Stimulated activated CD4-positive, alpha-beta T cell treated with anti-CD3 and anti-CD28 coated beads, Interleukin-4, amount 100 ng/mL, for 4 hours (primary cell): ENCODE measurements at places on chromosomes 2 and 18.

DNA sequence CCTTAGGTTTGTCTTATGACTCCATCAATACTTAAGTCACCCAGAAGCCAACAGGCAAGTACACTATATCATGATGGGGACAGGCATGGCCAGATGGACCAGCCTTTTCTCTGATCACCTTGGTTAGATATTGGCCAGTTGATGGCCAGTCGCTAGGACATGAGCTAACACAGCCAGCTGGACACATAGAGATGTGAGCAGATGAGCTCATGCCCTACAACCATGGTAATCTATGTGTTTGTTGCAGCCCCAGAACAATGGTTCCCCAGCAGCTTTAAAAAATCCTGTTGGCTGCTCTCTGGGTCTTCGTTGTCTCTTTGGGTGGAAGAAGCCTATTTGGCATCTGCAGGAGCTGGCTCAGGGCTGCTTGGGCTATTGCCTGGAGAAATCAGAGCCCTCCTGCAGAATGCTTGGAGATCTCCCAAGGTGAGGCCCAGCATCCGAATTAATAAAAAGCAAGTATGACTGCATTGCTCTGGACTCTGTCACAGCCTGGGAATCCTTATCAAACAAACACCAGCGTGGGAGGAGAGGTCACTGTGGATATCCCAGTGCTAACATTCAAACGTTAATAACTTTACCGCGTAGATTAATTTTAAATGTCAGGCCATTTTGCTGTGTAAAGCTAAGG lies 62.3 kb upstream of the KLHL29 start:
- DNase-seq, result no peak

DNA sequence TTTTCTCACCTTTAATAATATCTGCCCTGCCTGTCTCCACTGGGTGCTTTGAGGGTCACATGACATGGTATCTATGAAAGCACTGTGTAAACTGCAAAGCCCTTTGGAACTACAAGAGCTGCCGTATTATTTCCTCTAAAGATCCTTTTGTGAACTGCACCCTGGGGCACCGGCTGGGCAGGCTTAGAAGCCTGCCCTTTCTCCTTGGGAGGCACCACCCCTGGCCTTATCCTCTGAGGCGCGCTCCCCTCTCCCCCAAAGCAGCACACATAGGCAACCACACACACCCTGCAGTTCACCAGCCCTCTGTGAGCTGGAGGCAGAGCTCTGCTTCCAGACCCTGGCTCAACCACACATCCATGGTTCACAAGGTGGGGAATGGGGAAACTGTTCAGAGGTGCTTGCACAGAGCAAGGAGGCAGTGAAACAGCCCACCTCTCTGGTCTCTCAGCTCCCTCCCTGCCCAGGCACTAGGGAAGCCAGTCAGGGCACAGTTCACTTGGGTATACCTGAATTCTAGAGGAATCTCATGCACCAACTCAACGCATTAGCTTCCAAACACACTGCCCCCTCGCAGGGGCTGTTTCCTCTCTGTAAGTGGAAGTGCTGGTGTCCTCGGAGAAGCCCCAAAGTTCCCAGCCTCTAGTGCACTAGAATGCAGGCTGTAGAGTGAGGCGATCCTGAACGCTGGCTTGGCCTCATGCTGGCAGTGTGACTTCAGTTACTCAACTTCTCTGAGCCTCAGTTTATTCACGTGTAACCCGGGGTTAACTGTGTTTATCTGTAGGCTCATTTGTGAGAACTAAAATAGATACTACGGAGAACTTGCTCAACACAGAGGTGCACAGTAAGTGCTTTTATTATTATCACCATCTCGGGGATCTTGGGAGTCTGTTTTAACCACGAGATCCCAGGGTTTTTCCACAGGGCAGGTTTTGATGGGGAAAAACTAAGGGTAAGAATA lies 11.0 kb downstream of the SIGLEC15 start:
- DNase-seq, result no peak

DNA sequence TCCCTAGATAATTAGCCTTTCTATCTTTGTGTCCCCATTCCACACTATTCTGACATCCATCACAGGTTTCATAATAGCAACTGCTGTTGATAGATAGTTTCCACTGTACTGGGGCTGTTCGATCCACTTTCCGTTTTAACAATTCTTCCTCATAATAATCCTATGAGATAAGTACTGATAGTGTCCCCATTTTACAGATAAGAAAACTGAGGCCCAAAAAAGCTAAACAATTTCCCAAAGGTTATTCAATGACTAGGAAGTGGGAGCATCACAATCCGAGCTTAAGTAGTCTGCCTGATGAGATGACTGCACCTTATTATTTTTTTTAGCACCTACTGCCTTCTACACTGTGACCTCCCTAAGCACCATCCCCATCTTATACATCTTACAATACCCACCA lies 569.2 kb downstream of the STK39 start:
- DNase-seq, result no peak

GRCh38 chr2:138201286-138201685 lies 237.0 kb downstream of the HNMT start:
- no peak for DNase-seq

GRCh38 chr18:48838921-48839818 lies 111.6 kb downstream of the SMAD7 start:
- DNase-seq, result no peak

GRCh38 chr2:219912491-219912921 lies 285.1 kb downstream of the SLC4A3 start:
- no peak for DNase-seq

DNA sequence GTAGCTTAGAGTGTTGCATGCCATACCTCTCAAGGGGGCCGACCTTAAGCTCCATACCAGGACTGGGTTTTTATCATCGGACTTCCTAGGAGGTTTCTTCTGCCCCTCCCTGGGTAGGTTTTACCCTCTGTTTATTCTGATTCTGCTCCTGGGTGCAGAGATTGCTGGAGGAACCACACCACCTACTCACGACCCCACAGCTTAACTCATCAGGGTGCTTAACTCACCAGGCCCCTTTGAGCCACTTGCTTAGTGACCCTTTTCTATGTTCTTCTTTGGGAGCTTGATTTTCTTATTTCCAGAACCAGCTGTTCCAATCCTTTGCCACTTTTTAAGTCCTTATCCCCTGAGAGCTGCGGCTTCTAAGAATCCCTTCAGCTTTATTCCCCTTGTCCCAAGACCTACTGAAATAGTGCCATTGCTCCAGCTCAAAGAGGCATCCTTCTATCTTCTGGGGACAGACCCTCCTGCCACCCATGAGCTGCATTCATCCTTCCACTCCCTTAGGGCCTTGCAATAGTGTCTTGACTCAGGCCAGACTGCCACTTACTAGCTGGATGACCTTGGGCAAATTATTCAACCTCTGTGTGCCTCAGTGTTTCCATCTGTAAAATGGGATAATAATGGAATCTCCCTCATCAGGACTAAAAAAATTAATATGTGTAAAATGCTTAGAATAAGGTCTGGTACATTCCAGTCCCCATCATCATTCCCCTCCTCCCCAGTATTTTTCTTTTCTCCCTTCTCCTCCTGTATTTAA lies 5.8 kb downstream of the OXER1 start:
- DNase-seq, result no peak

DNA sequence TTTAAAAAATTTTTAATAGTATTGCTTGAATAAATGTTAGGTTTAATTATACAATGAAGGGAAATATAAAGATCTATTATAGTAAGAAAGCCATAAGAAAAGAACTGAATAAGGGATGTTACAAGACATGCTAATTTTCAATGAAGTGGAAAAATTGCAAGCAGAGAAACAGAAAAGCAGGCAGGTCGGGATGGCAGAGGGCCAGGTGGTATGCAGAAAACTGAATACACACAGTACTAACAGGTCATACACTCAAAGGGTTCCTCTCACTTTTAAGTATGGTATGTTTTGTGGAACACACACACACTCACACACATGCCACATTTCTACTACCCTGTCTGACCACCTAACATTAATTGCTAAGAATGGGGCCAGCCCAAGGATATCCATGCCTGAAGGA lies 76.7 kb upstream of the DTNA start:
- no peak for DNase-seq

GRCh38 chr2:29450596-29451222 lies 335.5 kb downstream of the CLIP4 start:
- no peak for DNase-seq

GRCh38 chr2:159279700-159280099 lies 6.8 kb downstream of the WDSUB1 start:
- no peak for DNase-seq

DNA sequence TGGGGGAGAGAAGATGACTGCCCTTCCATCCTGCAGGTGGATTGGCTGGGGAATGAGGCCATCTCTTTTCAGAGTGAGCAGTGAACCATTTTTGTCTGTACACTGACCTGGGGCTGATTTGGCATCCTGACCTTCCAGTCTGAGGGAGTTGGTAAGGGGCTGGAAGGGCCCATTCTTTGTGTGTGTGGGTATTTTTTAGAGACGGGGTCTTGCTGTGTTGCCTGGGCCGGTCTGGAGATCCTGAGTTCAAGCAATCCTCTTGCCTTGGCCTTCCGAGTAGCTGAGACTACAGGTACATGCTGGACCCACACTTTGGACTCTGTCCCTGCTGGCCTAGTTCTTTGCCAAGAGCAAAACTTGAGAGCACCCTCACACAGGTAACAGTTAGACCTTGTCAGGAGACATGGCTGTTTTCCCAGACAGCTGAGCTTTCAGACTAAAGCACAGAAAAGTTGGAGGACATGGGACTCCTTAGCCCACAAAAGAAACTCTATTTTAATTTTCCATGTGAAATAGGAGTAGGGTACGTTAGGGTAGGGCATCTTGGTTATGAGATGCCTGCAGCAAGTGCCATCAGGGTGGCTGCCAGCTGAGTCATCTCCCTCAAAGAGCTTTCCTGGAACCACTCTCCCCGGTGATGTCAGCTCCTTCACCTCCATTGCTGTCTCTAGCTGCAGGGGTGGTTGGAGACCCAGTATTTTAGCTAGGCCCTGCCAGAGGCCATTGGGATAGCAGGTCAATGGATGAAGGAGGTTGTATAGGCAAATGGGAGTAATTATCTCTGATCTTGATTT lies 60.7 kb downstream of the DGKD start:
- DNase-seq, result peak; percentile 27

GRCh38 chr2:122191331-122191730 lies 435.9 kb downstream of the TSN start:
- no peak for DNase-seq

GRCh38 chr2:147033044-147033443 lies 811.8 kb upstream of the ACVR2A start:
- no peak for DNase-seq

DNA sequence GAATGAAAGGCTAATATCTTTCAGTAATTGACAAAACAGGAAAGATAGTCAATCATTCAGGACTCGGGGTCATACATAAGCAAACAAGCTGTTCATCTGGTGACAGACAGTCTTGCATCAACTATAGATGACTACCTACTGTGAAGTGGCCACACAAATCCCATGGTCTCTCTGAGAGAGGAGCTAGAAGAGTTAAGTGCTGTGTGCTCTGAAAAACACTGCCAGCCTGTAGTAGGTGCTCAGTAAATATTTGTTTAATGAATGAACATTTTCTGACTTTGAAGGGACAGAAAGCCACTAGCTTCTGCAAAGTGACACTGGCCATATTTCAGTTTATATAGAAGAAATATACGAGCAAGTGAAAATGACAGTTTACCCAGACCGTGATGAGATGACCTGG lies 184.0 kb upstream of the CHAC2 start:
- no peak for DNase-seq

- no peak for DNase-seq
These were observed 19.6 kb upstream of the KCNJ13 start for GRCh38 chr2:232795920-232796319.

GRCh38 chr2:21318263-21318662 lies 194.5 kb downstream of the TDRD15 start:
- DNase-seq, result no peak

- no peak for DNase-seq
These were observed 11.2 kb downstream of the RHBDD1 start for GRCh38 chr2:226847090-226847489.

DNA sequence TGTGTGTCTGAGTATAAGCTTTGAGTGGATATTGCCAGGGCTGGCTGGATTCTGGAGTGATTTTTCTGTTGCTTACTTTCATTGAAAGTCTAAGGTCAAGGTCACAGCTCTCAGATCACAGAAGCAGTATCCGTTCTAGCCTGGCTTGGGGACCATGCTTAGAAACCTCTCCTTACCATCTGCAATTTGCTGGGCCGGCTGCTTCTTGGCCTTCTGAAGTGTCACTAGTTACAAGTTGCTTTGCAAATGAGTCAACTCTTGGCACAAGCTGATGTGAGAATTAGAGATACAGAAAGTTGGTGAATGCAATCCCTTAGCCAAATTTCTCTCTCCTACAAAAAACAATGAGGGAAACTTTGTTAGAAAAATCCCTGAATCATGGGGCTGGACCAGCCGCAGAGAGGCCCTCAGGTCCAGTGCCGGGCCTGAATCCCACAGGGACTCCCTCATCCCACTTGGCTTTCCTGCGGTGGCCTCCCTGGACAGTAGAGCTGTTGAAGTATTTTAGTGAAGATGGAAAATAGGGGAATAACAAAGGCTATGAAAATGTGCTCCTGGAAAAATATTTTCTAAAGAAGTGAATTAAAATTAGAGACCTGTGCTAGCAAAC lies 92.7 kb upstream of the CNGA3 start:
- DNase-seq, result no peak

DNA sequence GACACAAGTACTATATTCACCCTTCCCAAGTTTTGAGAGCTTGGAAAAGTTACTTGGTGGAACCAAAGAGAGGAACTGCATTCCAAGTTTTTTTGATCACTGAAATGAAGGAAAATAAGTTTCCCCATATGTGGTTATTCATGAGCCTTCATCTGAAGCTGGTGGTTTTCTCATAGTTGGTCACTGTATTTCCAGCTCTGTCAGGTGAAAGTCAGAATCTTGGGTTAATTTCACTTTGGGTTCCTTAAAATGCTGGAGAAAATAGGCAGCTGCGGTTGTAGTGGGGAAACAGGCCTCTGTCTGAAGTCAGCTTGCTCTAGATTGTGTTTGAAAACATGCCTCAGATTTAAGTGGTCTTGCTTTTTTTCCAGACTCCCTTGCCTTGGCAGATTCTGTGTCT lies 200.5 kb downstream of the HRH4 start:
- DNase-seq, result no peak

DNA sequence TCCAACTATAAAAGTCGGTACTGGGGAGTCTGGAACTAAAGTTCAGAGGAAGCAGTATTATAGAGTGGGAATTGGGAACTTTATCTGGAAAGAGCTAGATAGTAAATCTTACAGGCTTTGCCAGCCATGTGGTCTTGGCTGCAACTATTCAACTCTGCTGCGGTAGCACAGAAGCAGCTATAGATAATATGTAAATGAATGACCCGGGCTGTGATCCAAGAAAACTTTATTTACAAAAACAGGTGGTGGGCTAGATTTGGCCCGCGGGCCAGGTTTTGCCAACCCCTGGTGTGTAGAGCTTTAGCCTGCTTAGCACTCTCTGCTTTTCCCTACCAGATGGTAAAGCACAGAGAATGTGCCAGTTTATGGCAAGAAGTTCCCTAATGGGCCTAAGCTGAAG lies 70.8 kb downstream of the TNP1 start:
- DNase-seq, result no peak

DNA sequence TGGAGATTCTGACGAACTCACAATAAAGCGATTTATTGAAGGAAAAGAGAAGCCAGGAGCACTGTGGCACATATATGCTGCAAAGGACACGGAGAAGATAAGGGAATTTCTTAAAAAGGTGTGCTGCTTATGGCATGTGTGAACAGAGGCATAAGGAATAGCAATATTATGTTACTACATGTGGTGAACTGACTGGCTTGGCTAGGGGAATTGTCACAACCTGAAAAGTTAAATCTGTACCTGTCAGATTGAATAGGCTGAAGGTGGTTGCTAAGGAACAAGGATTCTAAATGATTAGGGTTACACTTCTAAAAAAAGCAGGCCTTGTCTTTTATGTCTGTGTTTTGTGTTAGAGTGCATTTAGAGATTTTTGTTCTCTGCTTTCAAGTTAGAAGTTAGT lies 48.4 kb downstream of the KDM3A start:
- no peak for DNase-seq

GRCh38 chr2:45299361-45299760 lies 290.1 kb upstream of the SIX2 start:
- no peak for DNase-seq
